HCEC 1CT (cell line): ENCODE measurements at places on chromosomes 1 and 21.

- DNase-seq, result no peak
Observed at GRCh38 chr1:246215510-246215903, 291.6 kb downstream of the SMYD3 start.

GRCh38 chr1:106498238-106498637 is 558.2 kb upstream of the PRMT6 start:
- no peak for DNase-seq

DNA sequence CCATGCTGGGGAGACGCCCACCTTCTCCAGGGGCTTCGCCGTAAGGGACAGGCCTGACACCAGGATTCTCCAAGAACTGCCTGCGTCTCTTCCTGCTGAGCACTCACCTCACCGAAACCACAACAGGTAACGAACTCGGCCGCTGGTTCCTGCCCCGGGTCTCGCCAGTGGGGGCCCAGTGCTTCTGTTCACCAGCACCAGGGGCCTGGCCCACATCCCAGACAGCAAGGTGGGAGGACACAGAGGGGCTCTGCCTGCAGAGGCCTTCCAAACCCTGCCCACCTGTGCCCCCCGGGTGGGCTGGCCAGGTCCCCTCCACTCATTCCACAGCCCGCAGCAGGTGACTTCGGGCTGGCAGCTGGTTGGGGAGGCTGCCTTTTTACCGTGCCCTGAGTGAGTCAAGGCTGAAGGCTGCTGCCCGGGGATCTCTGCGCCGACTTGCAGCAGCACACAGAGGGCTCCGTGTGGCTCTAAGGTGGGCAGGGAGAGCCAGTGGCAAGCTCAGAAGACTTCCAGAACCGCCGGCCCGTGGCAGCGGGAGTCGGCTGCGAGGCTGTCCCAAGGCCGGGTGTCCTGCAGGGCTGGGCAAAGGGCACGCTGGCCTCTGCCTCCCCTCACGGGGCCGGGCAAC is 14.7 kb upstream of the COL18A1 start:
- no peak for DNase-seq

- peak; percentile 96 for DNase-seq
Observed at GRCh38 chr1:153490272-153491051, 30.0 kb upstream of the S100A7 start.

DNA sequence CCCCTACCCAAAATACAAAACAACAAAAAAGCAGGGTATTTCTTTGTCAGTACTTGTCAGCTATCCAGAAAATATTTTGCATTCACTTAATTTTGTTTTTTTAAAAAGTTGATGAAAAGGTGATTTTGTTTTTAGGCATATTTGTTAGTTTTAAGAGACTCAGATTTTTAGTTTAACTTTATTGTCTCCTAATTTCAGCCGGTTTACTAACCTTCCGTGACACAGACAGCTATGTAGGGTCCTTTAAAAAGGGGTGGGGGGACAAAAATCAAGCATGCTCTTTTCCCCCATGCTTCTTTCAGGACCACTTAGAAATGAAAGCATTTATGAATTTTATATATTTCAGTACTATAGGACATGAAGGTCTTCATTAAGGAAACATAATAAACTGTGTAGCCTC is 1.6 kb downstream of the PBX1 start:
- DNase-seq, result no peak

DNA sequence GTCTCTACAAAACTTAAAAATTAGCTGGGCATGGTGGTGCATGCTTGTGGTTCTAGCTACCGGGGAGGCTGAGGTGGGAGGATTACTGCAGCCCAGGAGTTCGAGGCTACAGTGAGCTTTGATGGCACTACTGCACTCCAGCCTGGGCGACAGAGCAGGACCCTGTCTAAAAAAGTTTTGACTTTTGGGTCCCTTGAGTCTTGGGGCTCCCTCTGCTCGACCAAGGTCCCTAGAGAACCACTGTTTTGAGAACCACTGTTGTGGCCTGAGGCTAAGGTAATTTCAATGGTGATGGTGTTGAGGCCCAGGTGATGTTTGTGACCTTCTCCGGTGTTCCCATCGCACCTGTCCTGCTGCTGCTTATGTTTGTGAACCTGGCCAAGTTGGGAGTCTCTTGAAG is 3.1 kb upstream of the CAMTA1 start:
- no peak for DNase-seq

- no peak for DNase-seq
Observed at GRCh38 chr1:110291241-110292030, 47.7 kb upstream of the RBM15 start.
